ENCODE measurements at places on chromosomes 12 and 14. TPM values are rescaled to one million over a fixed set of nuclear protein-coding genes. Genes with fewer than 3 reads are reported as not detected.

- no peak for DNase-seq
Measured at GRCh38 chr12:69647178-69647577, 36.5 kb upstream of the LRRC10 start.

ZDHHC22 gene
- not detected for total RNA-seq

GSG1 gene
- total RNA-seq: not detected

GRCh38 chr14:36773558-36773957 is 111.9 kb downstream of the PAX9 start:
- no peak for DNase-seq

GRCh38 chr12:14157088-14157747 is 175.8 kb upstream of the GRIN2B start:
- DNase-seq: no peak

- no peak for DNase-seq
Measured at GRCh38 chr12:122094735-122095631, 16.4 kb downstream of the MLXIP start.

DNA sequence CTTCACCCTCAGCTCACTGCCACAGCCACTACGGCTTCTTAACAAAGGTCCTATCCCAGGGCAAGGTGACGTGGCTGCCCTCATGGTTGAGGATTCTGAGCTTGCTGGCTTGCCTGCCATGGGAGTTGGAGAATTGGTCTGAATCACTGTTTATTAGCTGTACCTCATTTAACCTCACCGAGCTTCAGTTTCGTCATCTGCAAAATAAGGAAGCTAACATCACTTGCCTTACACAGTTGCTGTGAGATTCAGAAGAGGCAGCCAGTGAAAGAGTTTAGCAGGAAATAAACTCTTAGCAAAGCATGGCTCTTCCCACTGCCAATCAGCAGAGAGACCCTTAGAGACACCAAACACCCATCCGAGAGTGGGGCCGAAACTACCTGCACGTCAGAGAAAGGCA is 90.1 kb upstream of the KCNA1 start:
- no peak for DNase-seq

GRCh38 chr12:34119366-34119765 is 97.1 kb downstream of the ALG10 start:
- DNase-seq: no peak

Measured in left ventricle myocardium inferior (tissue), 1 donor.